CD4-positive, alpha-beta T cell treated with Interleukin-15 for 4 hours (primary cell): ENCODE measurements at places on chromosomes 3 and 15.

- peak; percentile 39 for DNase-seq
These were observed 258.7 kb upstream of the TGFBR2 start for GRCh38 chr3:30347679-30348216.

GRCh38 chr3:185732782-185733181, 92.1 kb downstream of the IGF2BP2 start:
- no peak for DNase-seq

DNA sequence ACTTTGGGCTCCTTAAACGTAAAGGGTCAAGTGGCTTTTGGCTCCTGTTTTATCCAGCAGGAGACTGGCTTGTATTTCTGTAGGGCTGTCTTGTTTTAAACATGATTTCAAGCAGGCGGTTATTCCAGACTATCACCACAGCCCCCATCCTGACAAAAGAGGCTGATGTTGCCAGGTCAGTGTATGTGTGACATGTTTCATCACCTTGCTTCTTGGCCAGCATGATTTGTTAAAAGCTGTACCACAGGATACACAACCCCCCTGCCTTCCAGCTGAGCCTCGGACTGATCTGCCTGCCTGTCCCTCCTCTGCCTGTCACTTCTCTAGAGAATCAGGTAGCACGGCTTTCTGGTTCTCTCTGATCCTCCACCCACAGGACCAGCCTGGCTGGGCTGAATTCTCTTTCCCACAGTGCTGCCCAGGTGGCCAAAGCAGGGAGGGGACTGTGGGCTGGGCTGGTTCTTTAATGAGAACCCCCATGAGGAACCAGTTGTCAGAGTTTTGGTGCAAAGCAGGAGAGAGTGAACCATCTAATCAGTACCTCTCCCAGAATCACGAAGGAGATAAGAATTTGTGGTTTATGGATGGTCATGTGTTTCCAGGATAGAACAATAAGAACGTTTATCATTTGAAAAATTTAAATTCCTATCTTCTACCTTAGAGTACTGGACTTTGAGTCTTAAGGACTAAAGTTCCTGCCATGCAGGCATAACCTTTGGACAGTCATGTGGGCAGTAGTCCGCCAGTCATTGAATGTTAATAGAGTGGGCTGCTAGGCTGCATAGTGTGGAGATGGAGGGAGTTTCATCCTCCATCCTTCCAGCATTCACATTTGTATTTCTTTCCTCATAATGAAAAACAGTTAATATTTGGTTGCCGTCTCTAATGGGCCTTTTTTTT, 8.8 kb downstream of the ABHD6 start:
- no peak for DNase-seq

GRCh38 chr3:131892331-131892730, 142.5 kb downstream of the CPNE4 start:
- DNase-seq, result no peak

DNA sequence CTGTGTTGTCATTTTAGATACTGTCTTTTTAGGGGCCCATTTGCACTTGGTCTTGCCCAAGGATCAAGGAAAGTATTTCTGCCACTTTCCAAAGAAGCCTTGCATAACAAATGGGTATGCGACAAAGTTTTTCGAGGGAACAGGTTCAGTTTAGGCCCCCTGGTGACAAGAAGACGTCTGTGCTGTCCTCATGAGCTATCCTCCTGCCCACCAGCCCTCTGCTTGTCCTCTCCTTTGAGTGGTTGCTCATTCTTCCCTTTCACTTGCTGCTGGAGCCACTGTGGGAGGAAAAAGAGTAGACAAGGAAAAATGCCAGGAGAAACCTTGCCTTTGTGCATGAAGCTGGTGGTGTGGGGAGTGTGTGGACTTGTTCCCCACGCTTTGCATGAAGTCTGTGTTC, 171.9 kb downstream of the CACNA2D3 start:
- DNase-seq, result no peak

- peak; percentile 81 for DNase-seq
These were observed 46.8 kb downstream of the MYO5A start for GRCh38 chr15:52481915-52482314.

- DNase-seq, result no peak
These were observed 210.3 kb upstream of the STT3B start for GRCh38 chr3:31322460-31322859.

- DNase-seq, result no peak
These were observed 40.1 kb downstream of the TMEM44 start for GRCh38 chr3:194592798-194593752.

GRCh38 chr3:57877116-57877515, 121.0 kb downstream of the SLMAP start:
- no peak for DNase-seq

GRCh38 chr3:187777331-187777941, 32.2 kb upstream of the BCL6 start:
- peak; percentile 73 for DNase-seq

DNA sequence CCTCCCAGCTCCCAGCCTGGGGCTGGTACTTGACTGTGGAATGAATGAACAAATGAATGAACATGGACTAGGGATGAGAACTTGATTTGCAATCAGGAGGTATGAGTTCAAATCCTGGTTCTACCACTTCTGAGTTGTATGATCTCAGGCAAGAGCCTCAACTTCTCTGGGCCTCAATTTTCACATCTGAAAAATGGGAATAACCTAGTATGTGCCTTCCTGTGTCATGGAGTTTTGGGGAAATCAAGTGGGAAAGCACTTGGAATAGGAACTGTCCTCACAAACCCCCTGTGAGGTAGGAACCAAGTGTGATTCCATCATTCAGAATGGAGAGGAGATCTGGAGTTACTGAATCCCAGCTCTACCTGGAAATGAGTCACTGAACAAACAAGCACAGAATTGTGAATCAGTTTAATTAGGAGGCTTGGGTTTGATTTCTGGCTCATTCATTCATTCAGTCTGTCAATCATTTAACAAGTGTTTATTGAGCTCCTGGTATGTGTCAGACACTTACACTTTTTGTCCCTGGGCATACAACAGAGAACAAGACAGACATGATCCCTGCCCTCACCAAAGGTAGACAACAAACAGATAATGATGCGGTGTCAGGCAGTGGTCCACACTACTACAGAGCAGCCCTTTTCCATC, 29.7 kb downstream of the DNASE1L3 start:
- no peak for DNase-seq

DNA sequence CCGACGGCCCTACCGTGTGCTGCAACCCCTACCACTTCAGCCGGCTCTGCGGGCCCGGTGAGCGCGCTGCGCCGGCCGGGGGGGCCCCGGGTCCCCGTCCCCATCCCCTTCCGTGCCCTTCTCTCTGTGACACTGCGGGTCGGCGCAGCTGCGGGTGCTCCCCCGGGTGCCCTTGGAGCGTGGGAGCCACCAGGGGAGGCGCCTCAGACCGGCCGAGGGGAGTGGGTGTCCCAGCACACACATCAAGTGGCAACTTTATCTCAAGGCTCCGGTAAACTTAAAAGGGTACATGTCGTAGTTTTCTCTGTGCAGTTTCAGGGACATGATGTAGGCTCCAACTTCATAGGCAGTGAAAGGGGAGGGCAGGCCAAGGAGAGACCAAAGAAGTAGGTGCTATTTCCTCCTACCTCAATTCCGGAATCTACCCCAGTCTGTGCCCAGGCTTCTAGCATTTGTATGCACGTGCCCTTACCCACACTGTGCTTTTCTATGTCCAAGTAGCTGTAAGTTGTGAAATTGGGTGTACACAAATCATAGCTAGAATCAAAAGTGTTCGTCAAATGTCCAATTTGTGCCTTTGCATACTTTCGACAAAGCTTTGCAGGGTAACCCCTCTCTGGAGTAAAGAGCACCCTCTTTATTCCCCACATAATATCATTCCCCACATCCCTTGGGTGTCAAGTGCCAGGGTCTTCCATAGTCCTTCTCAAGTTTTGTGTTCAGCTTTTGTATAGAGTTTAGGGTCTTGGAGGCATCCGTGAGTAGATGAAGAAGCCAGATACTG, 2.2 kb downstream of the SMAD6 start:
- DNase-seq, result no peak

DNA sequence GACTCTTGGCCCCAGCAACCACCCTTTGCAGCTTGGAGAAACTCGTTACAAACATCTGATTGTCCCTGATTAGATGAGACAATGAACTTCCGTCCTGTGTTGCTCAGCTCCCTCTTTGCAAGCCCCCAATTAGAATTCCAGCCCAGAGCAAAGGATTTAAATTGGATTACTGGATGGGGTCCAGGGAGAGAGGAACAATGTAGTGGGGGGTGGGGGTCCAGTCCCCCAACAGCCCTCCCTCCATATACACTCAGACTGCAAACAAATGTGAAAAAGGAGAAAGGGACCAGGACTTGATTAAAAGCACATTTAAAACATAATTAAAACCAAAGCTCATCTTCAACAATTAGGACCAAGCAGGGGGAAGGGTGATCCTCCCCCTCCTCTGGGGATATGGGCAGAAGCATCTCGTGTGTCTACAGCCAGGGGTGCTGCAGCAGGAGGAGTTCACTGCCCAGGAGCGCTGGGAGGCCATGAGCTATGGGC, 71.7 kb upstream of the TMEM115 start:
- DNase-seq, result no peak
